ENCODE measurements at places on chromosomes 12 and 14.

DNA sequence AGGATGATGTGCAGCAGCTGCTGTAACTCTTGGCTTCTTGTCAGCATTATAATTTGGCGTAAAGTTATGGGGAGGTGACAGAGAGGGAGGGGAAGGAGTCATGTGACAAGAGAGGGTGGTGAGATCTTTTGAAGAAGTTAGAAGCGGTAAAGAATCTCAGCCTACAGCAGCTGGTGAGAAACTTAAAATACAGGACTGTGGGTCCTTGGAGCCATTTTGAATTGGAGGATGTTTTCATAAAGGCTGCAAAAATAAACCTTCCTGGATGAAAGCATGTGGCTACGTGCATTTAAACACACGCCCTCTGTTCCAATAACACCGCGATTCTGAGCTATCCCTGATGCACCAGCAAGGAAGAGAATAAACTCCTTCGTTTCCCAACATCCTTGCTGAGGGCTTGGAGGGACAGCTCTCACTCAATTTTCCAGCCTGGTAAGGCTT is 133.7 kb downstream of the TMEM30B start:
- DNase-seq = no peak

DNA sequence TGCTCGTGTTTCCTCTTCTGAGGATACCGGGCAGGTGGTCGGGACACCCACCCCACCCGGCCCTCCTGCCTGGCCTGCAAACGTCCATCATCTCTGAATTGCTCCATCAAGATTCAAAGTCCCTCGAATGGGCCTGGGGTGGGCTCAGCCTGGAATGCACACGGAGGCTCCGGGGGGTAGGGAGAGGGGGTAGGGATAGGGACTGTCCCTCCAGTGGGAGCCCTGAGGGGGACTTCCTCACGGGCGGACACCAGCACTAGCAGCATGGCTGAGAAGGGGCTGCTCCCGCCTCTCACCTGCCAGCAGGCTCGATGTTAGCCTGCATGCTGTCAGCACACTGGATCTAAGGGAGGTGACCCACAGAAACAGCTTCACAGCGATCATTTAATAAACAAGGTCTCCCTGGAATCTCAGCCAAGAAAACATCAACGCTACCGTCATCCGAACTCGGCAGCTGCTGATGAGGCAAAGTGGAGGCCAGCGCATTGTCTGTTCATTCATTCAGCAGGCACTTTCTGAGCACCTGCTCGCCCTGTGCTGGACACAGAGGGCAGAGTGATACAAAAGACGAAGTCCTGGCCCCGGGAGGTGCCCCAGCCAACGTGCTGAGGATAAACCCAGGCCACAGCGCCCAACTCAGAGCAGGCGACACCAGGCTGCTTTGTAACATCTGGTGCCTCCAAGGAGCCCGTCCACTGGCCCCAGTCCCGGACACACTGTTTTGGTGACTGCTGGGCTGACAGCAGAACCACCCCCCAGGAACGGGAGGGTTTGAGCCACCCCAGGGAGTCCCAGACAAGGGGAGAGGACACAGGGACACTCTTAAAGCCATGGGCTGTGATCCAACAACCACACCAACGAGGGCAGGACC is 6.3 kb downstream of the TMEM179 start:
- no peak for DNase-seq

- DNase-seq = no peak
Measured at GRCh38 chr14:73208390-73208789, 28.9 kb upstream of the PAPLN start.

DNA sequence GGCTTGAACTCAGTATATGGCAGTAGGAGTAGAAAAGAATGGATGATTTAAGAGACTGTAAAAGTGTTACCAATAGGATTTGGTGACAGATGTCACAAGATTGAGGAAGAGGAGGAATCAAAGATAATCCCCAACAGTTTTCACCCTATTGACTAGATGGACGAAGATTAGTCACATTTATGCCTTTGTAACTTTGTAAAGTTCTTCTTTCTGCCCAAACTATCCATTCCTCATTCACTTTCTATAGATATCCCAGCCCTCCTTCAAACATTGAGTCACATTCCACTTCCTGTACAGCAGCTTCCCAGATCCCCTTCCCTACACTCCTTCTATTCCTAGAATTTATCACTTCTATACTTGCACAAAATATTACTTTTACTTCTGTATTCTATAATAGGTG is 207.9 kb downstream of the BTG1 start:
- DNase-seq = no peak

DNA sequence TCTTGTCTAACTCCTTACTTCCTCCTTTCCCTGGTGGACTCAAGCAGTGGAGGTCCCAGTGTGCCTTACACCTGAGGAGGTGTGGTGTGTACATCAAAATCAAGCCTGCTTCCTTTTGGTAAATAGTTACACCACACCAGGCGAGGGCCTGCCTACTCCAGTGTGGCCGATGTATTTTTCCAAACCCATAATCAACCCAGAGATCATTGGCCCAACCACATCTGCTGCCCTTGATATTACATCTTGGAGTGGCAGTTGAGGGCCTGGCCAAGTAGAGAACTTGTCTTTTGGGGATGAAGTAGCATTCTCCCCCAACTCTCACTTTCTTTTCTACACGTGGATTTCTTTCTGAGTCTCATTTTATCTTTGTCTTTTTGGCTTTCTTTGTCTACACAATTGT is 187.4 kb downstream of the EFCAB11 start:
- no peak for DNase-seq

DNA sequence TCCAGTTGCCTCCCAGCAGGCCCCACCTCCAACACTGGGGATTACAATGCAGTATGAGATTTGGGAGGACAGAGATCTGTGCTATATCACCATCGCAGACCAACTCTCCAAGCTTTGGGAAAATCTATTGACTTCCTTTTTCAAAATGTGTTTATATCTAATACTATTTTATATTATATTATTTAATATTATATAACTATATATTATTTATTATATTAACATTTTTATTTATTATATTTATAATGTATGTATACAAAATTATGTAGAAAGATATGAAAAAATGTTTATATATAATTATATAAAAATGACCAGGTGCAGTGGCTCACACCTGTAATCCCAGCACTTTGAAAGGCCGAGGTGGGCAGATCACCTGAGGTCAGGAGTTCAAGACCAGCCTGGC is 36.4 kb downstream of the DNAH10 start:
- DNase-seq = no peak

- DNase-seq = no peak
Measured at GRCh38 chr14:22460461-22461195, 128.4 kb downstream of the DAD1 start.

DNA sequence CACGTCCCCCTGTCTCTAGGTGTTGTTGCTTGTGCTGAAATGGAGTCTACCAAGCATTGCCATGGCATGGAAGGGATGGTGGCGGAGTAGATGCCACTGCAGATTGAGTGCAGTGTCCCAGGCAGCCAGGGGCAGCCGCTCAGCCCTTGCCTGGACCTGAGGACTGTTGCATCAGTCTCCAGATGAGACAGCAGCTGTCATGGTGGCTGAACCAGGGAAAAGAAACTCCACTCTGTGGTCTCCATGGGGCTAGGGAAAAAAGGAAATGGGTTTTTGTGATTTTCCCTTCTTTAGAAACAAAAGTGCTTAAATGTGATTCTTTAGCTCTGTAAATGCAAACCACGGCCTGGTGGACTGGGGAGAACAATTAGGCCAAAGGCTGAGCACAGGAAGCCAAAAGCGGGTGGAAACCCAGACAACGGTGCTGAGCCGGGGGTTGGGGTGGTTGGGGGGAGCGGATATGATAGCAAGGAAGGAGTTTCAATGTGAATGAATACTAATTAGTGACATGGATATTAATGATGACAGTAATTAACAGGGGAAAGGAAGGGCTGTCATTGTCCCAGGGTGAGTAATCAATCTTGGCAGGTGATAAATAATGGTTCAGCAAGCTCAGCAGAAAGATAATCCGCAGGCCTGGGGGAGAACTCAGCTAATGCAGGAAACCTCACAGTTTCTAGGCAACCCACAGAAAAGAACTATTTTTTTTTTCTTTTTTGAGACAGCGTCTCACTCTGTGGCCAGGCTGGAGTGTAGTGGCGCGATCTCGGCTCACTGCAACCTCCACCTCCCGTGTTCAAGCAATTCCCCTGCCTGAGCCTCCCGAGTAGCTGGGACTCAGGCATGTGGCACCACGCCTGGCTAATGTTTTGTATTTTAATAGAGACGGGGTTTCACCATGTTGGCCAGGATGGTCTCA is 442.6 kb downstream of the DPF3 start:
- no peak for DNase-seq

GRCh38 chr12:4214877-4215228 is 58.7 kb upstream of the CCND2 start:
- no peak for DNase-seq

DNA sequence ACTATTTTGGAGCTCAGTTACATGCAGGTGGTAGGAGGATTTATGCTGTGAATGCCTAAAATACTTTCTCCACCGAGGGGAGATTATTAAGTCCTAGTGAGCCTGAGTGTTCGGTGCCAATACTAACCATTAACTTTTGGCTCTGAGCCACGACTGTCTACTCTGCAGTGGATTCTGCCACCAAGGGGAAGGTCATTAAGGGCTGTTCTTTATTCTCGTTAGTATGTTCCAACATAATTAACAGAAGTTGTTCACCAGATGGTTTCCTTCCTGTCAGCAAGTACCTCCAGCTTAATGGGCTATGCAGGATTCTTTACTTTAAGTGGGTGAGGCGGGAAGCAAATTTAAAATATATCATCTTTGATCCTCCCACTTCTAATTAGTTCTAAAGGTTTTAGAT is 326.3 kb downstream of the BMP4 start:
- DNase-seq = no peak

DNA sequence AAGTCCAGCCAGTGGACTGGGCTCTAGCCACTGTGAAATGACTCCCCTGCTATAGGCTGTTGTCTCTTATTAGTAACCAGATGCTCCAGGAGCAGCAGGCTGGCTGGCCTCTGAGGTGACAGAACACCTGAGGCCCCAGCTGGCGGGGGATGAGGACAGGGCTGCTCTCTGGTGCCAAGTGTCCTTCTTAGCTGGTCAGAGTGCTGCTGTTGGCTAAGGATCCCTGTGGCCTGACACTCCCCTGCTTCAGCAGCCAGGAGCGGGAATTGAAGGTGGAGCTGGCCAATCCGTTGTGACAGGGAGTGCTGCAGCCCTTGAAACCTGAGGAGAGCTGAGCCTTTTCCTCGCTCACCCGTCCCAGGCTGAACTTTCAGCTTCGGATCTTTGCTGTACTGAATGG is 30.7 kb downstream of the TMEM229B start:
- no peak for DNase-seq

GRCh38 chr14:85415015-85415712 is 114.8 kb upstream of the FLRT2 start:
- DNase-seq = no peak
